ENCODE measurements at places on chromosomes 6 and 20.
A peak's percentile ranks its signal among the peaks of the same experiment; 100 is the strongest.

DNA sequence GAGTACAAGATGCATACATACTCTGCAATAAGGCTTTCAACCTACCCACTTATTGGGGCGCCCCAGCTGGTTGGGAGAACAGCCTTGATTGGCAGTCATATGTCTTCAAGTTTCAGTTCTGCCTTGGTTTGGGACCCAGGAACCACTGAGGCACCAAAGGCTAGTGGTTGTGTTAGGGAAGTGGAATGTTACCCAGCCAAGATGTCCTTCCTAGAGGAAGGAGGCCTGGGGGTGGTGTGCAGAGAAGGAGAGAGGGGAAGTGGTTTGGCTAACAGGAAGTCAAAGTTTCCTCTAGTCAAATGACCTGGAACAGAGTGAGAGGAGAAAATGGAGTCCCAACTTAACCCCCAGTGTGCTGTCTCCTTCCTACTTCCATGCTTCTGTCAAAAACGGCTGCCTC lies 59.4 kb downstream of the CD164 start:
- DNase-seq = peak; percentile 26

GRCh38 chr6:41626917-41627316 lies 11.4 kb upstream of the MDFI start:
- DNase-seq = no peak

GRCh38 chr20:20440481-20440880 lies 72.6 kb downstream of the INSM1 start:
- no peak for DNase-seq

GRCh38 chr6:20997143-20997769 lies 463.0 kb downstream of the CDKAL1 start:
- no peak for DNase-seq

DNA sequence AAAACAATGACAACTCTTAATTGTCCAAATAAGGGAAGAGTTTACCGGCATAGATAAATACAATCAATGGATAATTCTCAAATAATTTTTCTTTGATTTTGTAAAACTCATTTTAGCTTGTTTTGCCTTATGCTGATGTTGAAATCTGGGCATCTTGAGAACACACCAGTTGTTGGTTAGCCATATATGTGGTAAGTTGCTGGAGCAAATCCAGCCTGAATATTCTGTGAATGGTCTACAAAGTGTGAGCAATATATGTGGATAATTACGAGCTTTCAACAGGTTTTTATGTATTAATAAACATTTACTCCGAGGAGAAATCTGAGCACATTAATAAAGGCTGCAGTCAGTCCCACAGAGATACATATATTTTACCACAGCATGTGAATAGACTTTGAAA lies 423.6 kb downstream of the BCKDHB start:
- no peak for DNase-seq

DNA sequence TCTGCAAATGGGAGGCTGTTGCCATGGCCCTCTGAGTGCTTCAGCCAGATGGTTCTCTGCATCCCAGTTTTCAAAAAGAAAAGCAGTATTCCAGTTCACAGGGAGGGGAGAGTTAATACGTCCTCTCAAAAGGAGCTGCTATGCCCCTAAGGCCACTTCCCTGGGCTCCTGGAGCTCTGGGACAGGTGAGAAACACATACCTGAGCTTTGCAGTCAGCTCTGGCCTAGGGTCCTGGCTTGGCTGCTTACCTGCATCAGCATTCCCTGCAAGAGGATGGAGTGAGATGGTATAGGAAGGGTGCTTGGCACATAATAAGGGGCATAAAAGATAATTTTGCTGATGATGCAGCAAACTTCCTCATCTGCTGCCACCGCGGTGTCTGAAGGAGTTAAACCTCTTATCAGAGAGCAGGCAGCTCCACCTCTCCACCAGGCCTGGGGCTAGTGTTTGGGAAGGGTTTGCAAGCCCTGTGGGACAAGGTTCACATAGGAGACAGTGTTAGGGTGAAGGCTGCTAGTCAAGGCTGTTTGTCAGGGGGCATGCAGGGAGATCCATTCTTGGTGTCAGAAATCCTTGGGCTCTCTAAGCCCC lies 62.7 kb downstream of the SLC24A3 start:
- no peak for DNase-seq

- DNase-seq = no peak
Observed at GRCh38 chr6:53918854-53919510, 124.2 kb downstream of the LRRC1 start.

Data from adrenal gland (tissue), 19 donors.